SK-N-SH treated with all-trans-retinoic acid at 6 μM for 48 hours (cell line): ENCODE measurements at places on chromosomes 2 and 18.

- ATAC-seq, result no peak
Observed at GRCh38 chr18:42187611-42188380, 232.8 kb downstream of the PIK3C3 start.

DNA sequence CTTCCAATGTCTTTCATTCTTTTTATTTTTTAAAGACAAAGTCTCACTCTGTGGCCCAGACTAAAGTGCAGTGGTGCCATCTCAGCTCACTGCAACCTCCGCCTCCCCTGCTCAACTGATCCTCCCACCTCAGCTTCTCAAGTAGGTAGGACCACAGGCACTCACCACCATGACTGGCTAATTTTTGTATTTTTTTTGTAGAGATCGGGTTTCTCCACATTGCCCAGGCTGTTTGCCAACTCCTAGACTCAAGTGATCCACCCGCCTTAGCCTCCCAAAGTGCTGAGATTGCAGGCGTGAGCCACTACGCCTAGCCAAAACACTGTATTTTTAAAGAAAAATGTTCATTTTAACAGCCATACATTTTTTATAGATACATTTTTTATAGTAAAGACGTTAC, 12.7 kb downstream of the GCKR start:
- ATAC-seq, result peak; percentile 65

GRCh38 chr2:100894105-100894795, 74.3 kb downstream of the NPAS2 start:
- ATAC-seq, result no peak

GRCh38 chr18:926946-927345, 22.3 kb downstream of the ADCYAP1 start:
- ATAC-seq, result no peak

GRCh38 chr2:63736354-63736753, 105.3 kb upstream of the UGP2 start:
- ATAC-seq, result peak; percentile 72
